ENCODE measurements at places on chromosomes 6 and 20.
A peak's percentile ranks its signal among the peaks of the same experiment; 100 is the strongest.

GRCh38 chr6:164911151-164911550, 398.3 kb downstream of the C6orf118 start:
- DNase-seq: no peak

GRCh38 chr6:108968325-108969316, 120.4 kb downstream of the ARMC2 start:
- no peak for DNase-seq

- no peak for DNase-seq
Observed at GRCh38 chr6:11960909-11961779, 51.0 kb upstream of the HIVEP1 start.

DNA sequence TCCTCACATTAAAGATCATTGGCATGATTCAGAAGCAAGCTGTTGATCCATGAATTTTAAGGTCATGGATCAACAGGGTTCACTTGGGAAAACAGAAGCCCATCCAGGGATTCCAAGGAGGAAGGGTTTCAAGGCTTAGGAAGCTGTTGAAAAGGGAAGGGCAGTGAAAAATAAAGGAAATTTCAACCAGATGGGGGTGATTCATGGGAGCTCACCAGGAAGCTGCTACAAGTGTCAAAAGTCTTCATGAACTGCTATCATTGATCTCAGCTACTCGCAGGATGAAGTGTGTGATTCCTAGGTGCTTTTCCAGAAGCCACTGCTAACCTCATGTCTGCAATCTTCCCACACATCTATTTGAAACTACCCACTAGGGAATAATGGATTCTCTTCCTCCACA, 26.2 kb downstream of the ADTRP start:
- no peak for DNase-seq

GRCh38 chr20:60467078-60467477, 508.9 kb downstream of the CDH26 start:
- DNase-seq: no peak

DNA sequence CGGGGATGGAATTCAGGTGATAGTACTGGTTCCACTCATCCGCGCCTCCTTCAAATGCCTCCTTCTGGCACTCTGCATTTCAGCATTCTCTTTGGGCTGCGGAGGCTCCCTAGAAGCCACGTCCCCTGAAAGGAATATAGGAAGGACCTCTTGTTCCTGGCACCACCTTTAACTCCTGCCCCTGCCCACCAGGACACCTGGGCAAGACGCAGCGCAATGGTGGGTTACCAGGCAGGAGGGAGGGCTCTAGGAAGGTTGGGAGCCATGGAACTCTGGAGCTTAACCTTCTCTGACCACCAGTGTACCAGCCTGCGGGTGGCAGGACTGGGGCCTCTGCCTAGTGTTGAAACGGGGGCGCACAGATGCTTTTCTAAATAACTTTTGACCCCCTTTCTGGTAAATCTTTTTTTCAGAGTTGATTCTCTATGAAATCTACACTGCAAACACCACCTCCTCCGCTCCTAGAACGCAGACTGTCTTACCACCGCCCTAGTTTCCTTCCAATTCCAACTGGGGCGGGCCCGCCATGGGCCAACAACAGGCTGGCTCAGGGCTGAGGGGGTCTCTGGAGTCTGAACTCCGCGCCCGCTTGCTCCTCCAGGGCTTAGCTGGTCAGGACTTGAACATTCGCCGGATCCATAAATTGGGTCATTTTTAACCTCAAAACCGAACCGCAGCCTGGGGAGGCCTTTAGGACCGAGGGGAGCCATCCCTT, 871 bp upstream of the SYNDIG1 start:
- DNase-seq: no peak

GRCh38 chr6:122285292-122285913, 114.0 kb upstream of the HSF2 start:
- DNase-seq: no peak

- DNase-seq: peak; percentile 64
Observed at GRCh38 chr6:127342946-127343808, at the start of gene ECHDC1. Gene ECHDC1 (minus strand): TSS chr6:127343609. CDS start chr6:127331028, 12,581 bp downstream.

DNA sequence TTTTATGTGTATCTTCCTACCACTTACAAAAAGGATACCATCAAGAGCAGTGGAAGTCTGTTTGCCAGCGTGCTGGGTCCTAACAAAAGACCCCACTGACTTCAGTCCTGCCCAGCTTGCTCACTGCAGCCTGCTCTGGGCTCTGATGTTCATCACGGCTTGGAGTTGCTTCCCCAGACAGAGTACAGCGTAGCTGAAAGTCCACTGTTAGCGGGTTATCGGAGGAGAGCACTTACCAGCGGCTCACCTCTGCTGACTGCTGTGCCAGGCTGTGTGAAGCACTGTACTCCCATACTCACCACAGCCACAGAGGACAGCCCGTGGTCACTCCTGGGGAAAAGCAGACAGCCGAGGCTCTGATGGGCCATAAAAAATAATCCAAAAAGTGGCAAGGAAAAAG, 40.2 kb downstream of the CTCFL start:
- no peak for DNase-seq

DNA sequence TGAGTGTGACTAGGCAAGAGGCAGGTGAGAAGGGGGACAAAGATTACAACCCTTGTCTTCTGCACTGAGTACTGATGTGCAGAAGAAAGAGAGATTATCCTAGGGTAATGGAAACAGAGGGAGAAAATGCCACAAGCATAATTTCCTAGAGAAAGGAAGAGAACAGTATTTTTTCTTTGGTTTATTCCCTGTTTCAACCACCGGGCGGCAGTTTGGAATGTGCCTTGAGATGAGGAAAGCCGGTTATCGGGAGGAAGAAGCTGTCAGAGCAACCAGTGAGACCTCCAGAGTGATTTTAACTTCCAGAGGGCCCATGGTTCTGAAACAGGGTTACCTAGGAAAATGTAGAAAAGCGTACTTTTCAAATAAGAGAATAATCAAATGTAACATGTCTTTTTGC, 121.4 kb downstream of the REV3L start:
- no peak for DNase-seq

GRCh38 chr6:73050706-73051105, 174.6 kb downstream of the KHDC1L start:
- DNase-seq: no peak

- no peak for DNase-seq
Observed at GRCh38 chr20:17380801-17381200, 150.4 kb downstream of the BFSP1 start.

- no peak for DNase-seq
Observed at GRCh38 chr6:113202852-113203714, 654.1 kb upstream of the MARCKS start.

DNA sequence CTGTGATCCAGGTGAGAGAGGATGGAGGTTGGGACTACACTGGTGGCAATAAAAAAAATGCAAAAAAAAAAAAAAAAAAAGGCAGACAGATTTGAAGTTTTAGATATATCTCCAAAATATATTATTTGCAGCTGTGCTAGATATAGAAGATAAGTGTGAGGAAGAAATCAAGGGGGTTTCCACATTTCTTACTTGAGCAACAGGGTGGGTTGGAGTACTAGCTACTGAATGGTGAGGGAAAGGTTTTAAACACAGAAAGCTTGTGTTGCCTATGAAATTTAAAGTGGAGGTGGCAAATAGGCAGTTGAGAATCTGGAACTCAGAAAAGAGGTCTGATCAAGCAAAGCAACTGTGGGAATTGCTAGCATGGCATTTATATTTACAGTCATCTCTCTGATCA, 59.9 kb upstream of the GNRH2 start:
- no peak for DNase-seq

DNA sequence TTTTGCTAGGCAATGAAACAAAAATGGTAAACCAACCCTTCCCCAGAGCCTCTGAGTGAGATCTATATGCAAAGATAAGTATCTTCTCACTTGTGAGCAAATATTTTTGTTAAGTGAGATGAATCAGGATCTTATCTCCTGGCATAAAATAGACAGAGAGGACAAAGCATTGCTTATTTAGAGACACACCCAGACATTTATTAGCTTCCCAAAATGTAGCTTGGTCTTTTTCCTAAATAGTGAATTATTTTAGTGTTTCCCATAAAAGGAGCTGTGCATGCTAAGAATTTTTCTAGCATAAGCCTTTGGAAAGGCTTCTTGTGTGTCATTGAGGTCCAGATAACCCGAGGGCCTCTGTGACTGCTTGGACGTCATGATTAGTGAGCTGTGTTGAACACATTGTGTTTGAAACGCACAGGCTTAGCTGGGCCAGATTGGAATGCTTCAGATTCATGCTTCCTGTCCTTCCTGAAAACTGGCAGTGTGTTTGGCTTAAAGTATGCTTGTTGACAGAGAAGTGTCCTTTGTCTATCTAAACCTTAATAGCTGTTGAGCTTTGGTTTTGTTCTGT, 16.5 kb downstream of the MTHFD1L start:
- DNase-seq: no peak

DNA sequence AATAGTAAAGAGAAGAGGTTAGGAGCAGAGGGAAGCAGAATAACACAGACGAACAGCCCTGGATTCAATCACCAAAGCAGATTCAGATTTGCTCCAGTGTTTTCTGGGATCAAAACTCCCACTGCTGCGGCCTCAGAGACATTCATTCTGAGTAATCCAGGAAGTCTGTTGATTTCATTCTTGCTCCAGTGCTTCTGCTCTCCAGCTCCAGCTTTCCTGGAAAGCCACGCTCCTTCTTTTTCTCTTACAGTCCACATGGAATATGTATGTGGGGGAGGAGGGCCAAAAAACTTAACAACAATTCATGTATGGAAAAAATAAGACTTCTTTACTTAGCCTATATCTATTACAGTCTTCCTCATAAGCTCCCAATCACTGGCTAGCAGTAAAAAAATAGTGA, 26.4 kb upstream of the UST start:
- DNase-seq: no peak

DNA sequence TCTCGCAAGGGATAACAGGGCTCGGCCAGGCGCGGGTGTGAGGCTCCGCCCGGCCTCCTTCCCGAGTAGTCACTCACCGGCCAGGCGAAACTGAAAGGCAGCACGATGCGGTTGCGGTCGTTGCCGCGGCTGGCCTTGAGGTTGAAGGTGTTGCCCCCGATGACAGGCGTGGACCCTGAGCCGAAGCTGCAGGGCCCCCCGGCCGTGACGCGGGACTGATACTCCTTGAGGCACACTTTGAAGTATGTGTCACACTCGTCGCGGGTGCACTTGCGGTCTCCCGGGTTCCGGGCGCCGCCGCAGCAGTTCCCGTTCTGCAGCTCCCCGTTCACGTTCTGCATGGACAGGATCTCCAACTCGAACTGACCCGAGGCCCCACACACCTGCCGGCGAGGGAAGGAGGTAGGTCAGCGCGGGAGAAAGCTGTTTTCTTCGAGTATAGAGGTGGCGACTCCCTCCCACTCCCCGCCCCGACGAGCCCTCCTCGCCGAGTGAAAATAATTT, 1.1 kb downstream of the JAG1 start:
- DNase-seq: peak; percentile 8

DNA sequence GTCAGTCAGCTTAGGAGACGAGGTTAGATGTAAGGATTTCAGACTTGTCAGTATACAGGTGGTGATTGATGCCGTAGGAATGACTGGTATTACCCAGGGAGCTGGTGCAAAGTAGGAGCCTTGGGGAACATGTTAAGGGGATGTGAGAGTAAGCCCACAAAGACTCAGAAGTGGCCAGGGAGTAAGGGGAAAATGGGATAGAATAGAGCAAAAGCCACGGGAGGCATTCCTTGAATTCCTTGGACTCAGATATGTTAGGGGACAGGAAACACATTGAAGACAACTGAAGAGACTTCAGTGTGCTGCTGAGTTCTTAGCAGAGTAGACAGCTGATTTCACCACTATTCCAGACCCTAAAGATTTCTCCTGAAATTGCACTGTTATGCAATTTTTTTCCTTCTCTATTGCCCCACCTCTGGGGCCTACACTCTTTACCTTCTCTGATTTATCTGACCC, 1.2 kb upstream of the ACAT2 start:
- DNase-seq: no peak

DNA sequence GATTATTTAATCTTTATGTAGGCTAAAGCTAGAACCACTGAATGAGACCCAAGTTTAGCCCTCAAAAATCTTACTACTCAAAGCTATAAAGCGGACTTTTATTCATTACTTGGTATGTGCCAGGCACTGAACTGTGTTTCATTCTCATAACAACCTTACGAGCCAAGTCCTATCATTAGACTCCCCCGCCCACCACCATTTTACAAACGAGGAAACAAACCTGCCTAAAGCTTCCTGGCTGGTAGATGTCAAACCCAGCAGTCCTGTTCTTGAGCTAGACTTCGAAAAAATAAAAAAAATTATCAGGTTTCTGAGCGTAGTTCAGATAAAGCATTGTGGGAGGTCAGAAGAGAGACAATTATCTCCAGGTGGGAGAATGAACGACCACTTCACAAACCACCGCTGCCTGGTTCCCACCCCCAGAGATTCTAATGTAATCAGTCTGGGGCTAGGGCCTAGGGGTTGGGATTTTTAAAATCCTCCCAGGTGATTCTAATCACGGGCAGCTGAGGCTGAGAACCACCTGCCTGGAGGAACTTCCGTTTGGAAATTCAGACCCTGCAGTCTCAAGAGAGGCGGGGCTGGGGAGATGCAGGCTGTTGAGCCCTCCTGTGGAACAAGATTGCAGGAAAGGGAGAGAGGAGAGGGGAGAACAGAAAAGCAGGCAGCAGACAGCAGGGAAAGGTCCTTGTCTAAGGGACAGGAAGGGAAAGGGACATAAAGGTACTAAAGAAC, 8.6 kb downstream of the ADTRP start:
- no peak for DNase-seq

- no peak for DNase-seq
Observed at GRCh38 chr20:32070690-32071213, 18.7 kb downstream of the HCK start.

DNA sequence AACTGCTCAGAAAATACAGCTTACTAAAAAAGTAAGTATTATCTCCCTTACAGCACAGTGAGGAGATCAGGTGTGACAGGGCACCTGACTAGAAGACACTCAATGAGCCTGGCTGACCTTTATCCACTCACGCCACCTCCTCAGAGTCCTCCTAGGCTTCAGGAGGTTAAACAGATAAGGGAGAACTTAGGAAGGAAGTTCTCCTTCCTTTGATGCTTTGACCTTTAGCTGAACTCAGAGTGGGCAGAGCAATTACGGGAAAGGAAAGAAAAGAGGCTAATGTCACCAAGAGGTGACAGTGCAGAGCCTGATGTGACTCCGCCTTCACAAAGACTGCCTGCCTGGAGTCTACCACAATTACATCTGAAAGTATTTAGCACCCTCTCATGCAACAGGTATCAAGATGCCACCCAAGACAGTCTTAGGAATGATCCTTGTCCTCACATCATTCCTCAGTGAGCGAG, 36.7 kb downstream of the MAN1A1 start:
- no peak for DNase-seq

GRCh38 chr20:4775322-4776078, 53.8 kb downstream of the PRND start:
- DNase-seq: no peak

- no peak for DNase-seq
Observed at GRCh38 chr20:59422872-59423544, 122.6 kb downstream of the EDN3 start.
